Myometrial cell (primary cell): ENCODE measurements at places on chromosomes 6 and 20. TPM values are rescaled to one million over a fixed set of nuclear protein-coding genes. Genes with fewer than 3 reads are reported as not detected.

The SLC13A3 gene
- total RNA-seq: 3.0 and 4.6 TPM in 2 replicates

The SPATA25 gene
- total RNA-seq: not detected in 2 replicates

The EEF1A2 gene
- 0.58 TPM in 1 of 2 replicates, not detected in the other for total RNA-seq

The OR2B6 gene
- total RNA-seq: not detected in 2 replicates

The UFL1 gene
- total RNA-seq: 30.0 and 37.7 TPM in 2 replicates

The C4A gene
- 5.0 and 8.1 TPM in 2 replicates for total RNA-seq

The HLA-DQA2 gene
- total RNA-seq: not detected in 2 replicates
